CD4-positive, alpha-beta T cell (primary cell): ENCODE measurements at places on chromosomes 7 and 10. TPM values are rescaled to one million over a fixed set of nuclear protein-coding genes. Genes with fewer than 3 reads are reported as not detected.

NDUFB8 gene
- total RNA-seq: 155 TPM

DNA sequence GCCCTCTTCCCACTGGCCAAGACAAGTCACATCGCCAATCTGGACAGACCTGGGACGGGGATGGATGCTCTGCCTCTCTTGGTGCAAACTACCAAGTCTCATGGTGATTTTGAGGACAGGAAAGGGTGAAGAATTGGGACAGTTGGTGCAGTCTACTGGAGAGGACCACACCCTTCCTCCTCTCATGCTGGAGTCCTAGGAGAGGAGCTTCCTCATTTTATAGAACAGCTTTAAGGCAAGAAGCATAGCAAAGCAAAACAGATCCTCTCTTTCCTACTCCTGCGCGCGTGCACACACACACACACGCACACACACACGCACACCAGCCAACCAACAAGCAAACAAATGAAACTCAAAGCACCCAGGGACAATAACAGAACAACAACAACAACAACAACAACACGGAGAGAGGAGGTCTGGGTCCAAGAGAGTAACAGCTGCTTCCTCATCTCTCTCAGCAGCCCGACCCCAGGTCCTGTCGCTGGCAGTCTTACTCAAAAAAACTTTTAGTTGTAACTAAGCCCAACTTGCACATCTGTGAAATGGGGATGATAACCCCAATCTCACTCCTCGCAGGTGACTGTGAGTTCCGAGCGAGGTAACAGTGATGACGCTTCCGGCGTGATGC is 83.4 kb downstream of the TMEM178B start:
- no peaks in the 10 kb centered on the region for H3K4me1 ChIP-seq
- no peaks in the 10 kb centered on the region for H3K36me3 ChIP-seq
- no peaks in the 10 kb centered on the region for H3K27me3 ChIP-seq
- no peak overlapping the region for H3K4me3 ChIP-seq
- DNase-seq: no peak

DNA sequence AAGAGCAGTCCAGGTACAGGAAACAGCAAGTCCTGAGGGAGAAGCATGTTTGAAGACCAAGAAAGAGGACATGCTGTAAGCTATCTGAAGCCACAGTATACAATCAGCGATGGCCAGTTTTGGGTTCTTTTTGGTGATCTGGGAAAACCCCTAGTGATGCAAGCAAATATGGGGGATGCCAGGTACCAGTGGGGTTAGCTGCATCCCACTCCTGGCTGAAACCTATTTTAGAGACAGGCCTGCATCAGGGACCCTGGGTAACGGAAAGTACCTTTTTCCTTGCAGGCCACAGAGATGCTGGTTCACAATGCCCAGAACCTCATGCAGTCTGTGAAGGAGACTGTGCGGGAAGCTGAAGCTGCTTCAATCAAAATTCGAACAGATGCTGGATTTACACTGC is 32.9 kb downstream of the AP3M1 start:
- no peak overlapping the region for H3K4me3 ChIP-seq
- no peak for DNase-seq
- no peak overlapping the region for H3K27ac ChIP-seq
- peaks cover 4% of the 10 kb centered on the region for H3K4me1 ChIP-seq
- H3K36me3 ChIP-seq: peaks cover 94% of the 10 kb centered on the region

- peak overlapping the region; percentile 55 for H3K4me3 ChIP-seq
- H3K4me1 ChIP-seq: peaks cover 93% of the 10 kb centered on the region
- peak overlapping the region; percentile 63 for H3K27ac ChIP-seq
Measured at GRCh38 chr10:133261726-133262325, 14.8 kb downstream of the ADAM8 start.

CALY gene
- total RNA-seq: 3.9 TPM

DNA sequence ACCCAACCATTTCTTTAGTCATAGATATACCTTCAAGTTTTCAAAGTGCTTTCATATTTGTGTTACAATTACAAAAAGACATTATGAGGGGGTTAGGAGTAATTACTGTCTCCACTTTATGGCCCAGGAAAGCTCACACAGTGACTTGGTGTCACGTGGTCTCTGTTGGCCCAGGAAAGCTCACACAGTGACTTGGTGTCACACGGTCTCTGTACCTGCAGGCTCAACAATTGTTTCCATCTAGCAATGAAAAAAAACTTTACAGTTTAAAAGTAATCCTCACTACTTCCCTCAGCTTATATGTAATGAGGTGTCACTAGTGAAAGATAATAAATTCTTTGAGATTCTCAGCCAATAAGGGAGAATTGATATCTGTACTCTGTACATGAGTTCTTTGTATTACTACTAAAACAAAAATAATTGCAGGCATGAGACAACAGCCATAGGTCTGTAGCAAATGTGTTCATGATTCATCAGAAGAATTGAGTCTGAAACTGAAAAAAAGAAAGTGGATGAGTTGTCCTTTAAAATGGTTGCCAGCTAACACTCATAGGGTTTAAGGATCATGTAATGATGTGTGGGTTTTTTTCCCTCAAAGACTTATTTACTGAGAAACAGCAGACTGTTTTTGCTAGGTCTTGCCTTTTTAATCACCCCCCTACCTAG is 10.9 kb downstream of the OGDH start:
- H3K27ac ChIP-seq: peak overlapping the region; percentile 41
- no peaks in the 10 kb centered on the region for H3K27me3 ChIP-seq
- no peak overlapping the region for H3K4me3 ChIP-seq
- H3K4me1 ChIP-seq: peaks cover 72% of the 10 kb centered on the region

DNA sequence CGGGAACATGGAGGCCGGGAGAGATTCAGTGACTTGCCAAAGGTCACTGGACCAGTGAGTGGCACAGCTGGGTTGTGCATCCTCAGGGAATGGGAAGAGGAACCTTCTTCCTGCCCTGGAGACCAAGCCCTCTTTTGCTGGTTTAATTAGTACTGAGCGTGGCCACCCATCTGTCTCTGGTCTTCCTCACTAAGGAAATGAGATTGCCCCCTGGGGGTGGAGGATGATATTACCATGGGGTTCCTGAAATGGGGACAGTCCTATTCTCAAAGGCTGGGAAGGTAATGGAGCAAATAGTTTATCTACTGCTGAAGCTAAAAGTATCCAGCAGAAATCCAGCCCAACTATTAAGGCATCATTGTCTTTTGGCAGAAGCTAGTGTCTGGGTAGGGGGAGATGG is 98.6 kb upstream of the FGFR2 start:
- H3K36me3 ChIP-seq: no peaks in the 10 kb centered on the region
- no peak overlapping the region for H3K4me3 ChIP-seq
- H3K27me3 ChIP-seq: no peaks in the 10 kb centered on the region
